ENCODE measurements at places on chromosomes 1 and 21.

DNA sequence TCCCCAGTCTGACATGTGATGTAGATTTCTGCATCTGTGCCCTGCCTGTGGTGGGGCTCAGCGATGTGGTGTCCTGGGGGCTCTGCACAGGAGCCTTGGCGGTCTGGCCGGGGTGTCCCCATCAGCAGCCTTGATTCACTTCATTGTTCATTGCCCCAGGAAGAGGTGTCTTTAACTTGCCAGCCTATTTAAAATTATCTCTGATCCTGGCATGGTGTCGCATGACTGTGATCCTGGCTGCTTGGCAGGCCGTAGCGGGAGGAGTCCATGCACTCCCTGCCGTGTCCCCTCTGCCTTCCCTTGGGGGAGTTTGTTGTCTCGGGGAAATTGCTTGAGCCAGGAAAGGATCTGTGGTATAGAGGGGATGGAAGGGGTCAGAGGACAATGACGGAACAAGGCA is 59.9 kb downstream of the TRIM11 start:
- DNase-seq = no peak

GRCh38 chr1:206955476-206956451 is 9.5 kb upstream of the PIGR start:
- DNase-seq = no peak

DNA sequence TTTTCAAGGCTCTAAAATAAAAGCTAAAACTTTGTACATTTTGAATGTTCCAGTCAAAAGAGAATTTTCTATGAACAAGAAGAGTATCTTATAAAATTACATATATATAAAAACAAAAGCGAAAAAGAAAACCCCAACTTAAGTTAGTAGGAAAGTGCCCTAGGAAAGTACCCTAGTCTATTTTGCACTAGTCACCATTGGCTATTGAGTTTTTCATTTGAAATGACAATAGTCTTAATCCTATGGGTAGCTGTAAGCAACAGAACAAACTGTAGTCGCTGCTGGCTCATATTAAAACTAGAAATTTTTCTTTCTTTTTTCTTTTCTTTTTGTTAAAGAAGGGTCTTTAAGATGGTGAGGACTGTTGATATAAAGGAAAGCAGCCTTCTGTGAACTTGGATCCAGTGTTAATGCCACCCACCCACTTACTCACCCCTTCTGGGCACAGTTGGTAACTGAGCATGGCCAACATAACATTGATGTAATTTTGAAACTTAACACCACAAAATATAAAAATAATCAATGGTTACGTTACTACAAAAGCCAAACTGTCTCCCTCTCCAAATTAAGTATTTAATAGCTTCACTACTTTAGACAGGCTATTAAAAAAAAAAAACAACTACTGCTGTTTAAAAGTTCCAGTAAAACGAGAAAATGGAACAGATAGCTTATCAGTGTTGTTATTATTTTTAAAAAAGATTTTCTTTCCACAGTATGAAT is 177.0 kb downstream of the EIF4G3 start:
- no peak for DNase-seq

- DNase-seq = no peak
These were observed 8.6 kb downstream of the CLDN14 start for GRCh38 chr21:36471254-36471723.

All from NCI-H2081 treated with DMSO at 0.1 percent for 48 hours (cell line).